AG08395 (cell line): ENCODE measurements at places on chromosomes 12 and 14.

DNA sequence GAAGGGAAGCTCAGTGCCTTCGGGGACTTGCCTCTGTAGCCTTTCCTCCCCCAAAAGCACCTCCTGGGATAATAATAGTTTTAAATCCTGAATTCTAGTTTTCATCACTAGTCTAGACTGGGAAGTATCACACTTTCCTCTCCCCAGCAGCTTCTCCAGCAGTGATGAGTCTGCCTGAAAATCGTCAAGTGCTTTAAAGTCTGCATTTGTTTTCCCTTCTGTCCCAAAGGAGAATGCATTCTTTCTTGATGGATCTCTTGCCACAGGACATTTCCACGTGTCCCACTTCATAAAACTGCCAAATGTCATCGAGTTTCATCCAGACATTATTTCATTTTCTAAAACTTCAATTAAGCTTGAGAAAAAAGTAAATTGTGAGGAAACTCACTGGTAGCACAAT lies 15.0 kb downstream of the CSRP2 start:
- DNase-seq: peak; percentile 45

DNA sequence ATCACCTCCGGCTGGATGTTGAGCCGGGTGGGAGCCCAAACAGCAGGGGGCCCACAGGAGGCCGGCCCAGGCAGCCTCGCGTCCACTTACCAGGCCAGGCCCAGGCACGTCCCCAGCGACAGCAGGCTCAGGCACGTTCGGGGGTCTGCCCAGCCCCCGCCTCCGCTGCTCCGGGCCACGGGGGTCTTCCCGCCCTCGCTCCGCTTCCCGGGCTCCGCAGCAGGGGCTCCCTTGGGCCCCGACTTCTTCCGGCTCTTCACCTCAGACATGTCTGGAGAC lies 216 bp downstream of the IKBIP start:
- DNase-seq: no peak

GRCh38 chr12:48688836-48689235 lies 6.8 kb upstream of the KANSL2 start:
- DNase-seq: no peak

DNA sequence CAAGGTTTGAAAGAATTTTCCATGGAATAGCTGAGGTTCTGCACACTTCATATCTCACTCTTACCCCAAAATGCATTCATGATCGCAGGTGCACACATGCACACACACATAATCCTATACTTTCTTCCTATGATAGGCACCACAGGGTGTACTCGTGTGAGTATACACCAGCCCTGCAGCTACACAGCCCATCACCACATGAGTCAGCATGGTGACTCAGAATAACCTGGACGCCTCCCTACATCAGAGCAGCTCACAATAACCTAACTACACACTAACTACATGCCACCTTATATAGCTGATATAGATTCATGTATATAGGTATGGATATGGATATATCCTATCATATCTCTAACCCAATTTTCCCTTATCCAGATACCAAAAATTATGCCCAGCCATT lies 850.2 kb upstream of the TMEM132C start:
- peak; percentile 32 for DNase-seq

- DNase-seq: no peak
These were observed 195.1 kb downstream of the CHST11 start for GRCh38 chr12:104651811-104652210.

DNA sequence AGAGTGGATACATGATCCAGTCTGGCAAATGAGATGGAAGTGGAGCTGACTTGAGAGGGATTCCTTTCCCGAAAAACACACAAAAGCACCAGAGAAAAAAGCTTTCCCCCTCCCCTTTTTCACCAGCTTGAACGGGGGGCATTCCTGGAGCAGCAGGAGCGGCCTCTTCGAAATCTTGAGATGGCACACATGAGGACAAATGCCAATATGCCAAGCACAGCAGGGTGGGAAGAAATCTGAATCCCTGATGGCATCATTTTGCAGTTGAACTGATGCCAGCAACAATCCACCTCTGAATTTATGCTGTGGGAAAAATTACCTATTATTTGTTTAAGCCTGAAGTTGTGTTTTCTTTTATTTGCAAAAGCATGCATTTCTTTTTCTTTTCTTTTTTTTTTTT lies 29.7 kb upstream of the BICD1 start:
- DNase-seq: no peak

- no peak for DNase-seq
These were observed 73.9 kb upstream of the TBX5 start for GRCh38 chr12:114479831-114480230.

- DNase-seq: no peak
These were observed 144.0 kb upstream of the TMPO start for GRCh38 chr12:98371419-98371818.

- DNase-seq: peak; percentile 57
These were observed 398.3 kb downstream of the APAF1 start for GRCh38 chr12:99043319-99043914.

DNA sequence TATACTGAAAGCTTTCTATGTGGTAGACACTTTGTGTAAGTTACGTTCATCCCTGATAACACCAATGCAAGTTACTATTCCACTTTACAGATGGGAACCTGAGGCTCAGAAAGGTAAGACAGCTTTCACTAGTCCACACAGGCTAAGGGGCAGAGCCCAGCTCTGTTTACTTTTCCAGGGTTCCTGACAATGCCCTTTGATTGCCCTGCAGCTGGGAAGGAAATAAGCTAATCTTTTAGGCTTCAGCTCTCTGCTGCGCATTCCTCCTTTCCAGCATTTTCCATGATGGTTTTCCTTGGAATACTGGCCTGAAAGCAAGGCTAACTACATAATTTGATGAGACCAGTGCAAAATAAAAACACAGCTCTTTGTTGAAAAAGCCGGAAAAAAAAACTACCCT lies 185.7 kb upstream of the BTG1 start:
- no peak for DNase-seq

GRCh38 chr12:51821440-51822260 lies 26.9 kb downstream of the FIGNL2 start:
- no peak for DNase-seq

- no peak for DNase-seq
These were observed 111.9 kb upstream of the CCDC175 start for GRCh38 chr14:59688224-59689170.

DNA sequence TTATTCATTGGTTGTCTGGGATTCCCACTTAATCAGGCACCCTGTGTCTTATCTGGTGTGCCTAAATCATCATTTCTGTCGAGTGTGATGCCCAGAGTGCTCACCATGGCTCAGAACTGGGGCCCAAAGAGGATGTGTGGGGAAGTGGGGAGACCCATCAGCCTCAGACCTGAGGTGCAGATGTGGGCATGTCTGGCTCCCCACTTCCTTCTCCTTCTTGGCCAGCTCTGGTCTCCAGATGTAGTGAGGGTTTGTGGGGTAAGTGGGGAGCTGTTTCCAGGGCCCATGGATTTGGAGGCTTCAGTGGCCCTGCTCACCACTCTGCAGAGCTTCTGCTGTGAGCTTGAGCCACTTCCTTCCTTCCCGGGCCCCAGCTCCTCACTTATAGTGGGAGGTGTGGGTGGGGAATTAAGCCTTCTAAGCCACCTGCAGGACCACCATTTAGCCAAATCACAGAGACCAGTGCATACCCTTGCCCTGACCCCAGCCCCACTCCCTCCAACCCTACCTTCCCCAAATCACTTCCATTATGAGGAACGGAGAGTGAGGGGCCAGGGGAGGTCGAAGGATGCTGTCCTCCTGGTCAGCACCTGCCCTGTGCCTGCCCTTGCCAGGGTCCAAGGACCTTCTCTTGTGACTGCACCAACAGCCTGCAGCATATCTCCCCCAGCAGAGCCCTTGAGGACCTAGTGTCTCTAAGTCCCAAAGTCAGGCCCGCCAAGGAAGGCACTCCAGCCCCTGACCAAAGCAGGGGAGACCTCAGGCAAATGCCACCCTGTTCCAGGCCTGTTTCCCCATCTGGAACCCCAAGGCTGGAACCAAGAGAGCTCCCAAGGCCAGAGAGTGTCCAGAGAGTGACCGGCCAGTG lies 278.2 kb upstream of the RTL1 start:
- DNase-seq: no peak

GRCh38 chr14:63938198-63939005 lies 85.6 kb downstream of the SYNE2 start:
- DNase-seq: no peak

GRCh38 chr12:40684986-40685385 lies 7.3 kb upstream of the CNTN1 start:
- no peak for DNase-seq

GRCh38 chr12:92574911-92575570 lies 127.7 kb upstream of the PLEKHG7 start:
- no peak for DNase-seq

GRCh38 chr12:62761658-62762057 lies 173.3 kb downstream of the PPM1H start:
- DNase-seq: peak; percentile 56

DNA sequence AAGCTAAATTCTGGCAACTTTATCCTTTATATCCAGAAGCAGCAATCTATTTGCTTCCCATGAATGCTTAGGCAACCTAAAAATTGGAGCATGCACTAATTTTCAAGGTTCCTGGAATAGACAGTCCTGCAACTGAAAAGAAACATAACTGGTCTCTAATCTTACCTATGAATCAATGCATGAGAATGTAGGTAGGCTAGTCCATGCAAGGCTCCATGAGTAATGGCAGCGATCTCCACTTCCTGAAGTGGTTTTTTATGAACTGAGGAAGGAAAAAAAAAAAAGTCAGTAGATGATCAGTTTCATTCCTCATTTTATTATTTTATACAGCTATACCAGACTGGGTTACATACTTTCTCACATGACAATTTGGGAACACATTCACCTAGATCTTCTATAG lies 102.0 kb downstream of the PEBP1 start:
- peak; percentile 6 for DNase-seq

DNA sequence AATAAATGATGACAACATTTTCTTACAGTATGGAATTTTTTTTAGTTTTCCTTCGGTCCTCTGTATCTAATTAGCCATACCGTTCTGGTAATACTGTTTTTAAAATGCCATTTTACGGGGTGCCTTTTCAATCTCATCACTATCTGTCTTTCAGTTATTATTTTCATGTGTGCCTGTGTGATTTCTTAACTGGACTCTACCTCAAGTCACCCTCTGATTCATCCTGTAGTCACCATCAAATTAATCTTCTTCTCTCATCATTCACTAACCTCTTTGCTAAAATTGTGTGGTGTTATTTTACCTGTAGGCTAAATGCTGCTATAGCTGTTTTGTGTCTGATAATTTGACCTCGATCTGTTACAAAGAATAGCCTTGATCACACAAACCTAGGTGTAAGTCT lies 16.0 kb upstream of the CCT2 start:
- DNase-seq: peak; percentile 26

DNA sequence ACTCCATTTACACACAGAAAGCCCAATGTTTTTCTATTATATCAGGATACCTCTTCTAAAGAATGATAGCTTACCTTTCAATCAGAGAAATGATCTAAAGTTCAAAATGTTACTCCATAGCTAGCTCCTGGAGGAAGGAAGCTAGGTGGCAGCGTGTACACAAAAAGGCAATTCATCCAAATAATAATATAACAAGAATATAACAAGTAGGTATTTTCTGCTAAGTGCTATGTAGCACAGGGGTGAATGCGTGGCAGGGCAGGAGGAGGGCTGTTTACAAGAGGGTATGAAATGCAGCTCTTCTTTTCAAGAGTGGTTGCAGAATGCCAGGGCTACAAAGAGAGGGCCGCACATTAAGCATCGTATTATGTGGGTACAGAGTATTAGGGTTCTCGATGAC lies 663 bp upstream of the SNAPC1 start:
- no peak for DNase-seq

GRCh38 chr14:79332504-79333197 lies 878.7 kb downstream of the DIO2 start:
- no peak for DNase-seq

DNA sequence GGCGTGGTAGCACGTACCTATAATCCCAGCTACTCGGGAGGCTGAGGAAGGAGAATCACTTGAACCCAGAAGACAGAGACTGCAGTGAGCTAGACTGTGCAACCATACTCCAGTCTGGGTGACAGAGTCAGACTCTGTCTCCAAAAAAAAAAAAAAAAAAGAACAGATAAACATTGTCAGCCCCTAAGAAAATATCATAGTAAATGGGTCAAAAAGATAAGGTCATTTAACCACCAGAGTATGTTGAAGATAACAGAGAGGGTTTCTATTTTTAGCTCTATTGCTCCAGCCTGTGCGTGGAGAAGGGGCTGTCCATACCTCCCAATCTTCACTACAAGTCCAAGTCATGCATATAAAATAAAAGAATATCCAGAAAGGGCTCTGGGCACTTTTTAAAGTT lies 15.4 kb downstream of the LGMN start:
- DNase-seq: no peak

DNA sequence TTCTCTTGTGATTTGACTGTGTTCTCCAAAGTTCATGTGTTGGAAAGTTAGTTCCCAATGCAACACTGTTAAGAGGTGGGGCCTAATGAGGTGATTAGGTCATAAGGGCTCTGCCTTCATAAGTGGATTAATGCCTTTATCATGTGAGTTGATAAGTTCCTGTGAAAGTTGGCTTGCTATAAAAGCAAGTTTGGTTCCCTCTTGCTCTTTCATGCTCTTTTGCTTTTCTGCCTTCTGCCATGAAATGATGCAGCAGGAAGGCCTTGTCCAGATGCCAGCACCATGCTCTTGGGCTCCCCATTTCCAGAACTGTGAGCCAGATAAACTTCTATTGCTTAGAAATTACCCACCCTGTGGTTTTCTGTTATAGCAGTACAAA lies 41.9 kb downstream of the SLC16A7 start:
- DNase-seq: no peak

DNA sequence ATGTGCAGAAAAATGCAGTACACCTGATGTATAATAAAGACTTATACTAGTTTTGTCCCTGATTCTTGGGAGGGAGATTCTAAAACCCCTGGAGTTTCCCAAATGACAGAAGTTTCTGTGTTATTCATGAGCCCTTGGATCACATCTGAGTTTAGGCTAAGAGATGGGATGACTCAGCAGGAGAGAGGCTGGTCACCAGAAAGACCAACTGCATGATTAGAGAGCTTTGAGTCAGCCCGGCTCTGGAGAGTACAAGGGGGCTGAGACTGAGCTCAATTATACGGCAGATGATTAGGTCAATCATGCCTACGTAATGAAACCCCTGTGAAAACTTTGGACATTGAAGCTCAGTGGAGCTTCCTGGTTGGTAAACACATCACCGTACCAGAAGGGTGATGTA lies 174.2 kb downstream of the SSPN start:
- DNase-seq: peak; percentile 88

DNA sequence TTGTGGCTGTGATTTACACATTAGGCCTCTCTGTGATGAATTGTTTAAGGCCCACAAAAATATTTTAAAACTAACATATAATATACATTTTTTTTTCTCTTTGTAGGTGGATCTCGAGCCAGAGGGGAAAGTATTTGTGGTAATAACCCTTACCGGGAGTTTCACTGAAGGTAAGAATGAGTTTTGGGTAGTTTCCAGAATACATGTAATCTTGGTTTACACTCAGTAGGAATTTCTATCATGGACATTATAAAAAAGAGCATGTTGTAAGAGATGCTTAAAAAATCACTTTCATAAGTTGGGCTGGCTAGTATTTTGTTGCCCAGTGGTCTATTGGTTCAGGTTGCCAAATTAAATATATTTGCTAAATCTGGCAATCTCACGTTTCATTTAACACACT lies 69.7 kb downstream of the PRKCH start:
- no peak for DNase-seq
